Activated T-helper 1 cell treated with anti-CD3 and anti-CD28 coated beads, Interleukin-12 subunit alpha, Interleukin-12 subunit beta, Interleukin-2, Interleukin-4 antibody, amounts not matched to agents 30 ng/mL and 10 ng/mL and 1 ng/mL, durations not matched to agents 14 hours and 24 hours and 36 hours (primary cell): ENCODE measurements at places on chromosomes 12 and 14. TPM values are rescaled to one million over a fixed set of nuclear protein-coding genes. Genes with fewer than 3 reads are reported as not detected.

The LRRC74A gene
- not detected in 2 replicates for total RNA-seq

The TTC6 gene
- total RNA-seq: not detected in 2 replicates

The HSP90AA1 gene
- total RNA-seq: 993 and 995 TPM in 2 replicates

The AKAP6 gene
- total RNA-seq: 0.21 and 0.59 TPM in 2 replicates

The CCDC184 gene
- 0.61 and 0.75 TPM in 2 replicates for total RNA-seq

The ZNF140 gene
- total RNA-seq: 15.0 and 15.1 TPM in 2 replicates

The PROX2 gene
- not detected in 2 replicates for total RNA-seq

The MMP17 gene
- total RNA-seq: 0.39 and 0.81 TPM in 2 replicates

The PGF gene
- total RNA-seq: 0.22 and 0.41 TPM in 2 replicates

DNA sequence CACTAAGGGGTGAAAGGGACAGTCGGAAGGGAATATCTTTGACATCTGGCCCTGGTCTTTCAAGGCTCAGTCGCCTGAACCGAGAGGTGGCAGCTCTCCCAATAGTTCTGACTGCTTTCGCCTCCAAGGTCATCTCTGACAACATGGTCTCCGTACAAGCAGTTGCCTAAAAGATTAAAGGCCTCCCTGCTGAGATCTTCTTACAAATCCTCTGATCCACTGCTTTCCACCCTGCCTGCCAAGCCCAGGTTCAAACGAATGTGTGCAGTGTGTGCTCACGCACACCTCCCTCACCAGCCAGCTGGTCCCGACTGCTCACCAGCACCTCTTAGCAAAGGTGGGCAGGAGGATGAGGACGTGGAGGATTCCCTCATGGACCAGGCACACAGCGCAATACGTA, 10.4 kb downstream of the B4GALNT3 start:
- H3K27ac ChIP-seq: no peak overlapping the region
- H3K4me1 ChIP-seq: no peaks in the 10 kb centered on the region
- no peak for DNase-seq
- H3K27me3 ChIP-seq: peaks cover 9% of the 10 kb centered on the region
- H3K36me3 ChIP-seq: no peaks in the 10 kb centered on the region

DNA sequence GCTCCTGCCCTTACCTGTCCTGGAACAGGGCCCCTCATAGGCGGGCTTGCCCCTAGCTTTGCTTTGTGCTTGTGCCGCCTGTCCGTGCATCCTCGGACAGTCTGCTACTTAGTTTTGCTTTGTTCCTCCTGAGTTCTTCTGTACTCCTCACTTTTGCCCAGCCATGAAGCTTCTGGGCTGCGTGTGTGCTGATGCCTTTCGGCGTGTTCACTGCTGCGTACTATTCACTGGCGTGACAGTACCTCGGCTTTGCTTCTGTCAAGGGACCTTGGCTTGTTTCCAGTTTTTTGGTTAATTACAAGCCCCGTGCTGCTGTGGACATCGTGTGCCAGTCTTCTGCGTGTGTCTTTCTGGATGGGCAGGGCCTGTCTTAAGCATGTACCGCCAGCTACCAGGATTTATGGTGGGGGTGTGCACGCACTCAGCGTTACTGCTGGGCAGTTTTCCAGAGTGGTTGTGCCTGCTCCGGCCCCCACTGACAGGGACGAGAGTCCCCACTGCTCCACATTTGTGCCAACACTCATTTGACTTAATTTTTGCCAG, 2.5 kb downstream of the PACS2 start:
- H3K4me1 ChIP-seq: peaks cover 24% of the 10 kb centered on the region
- H3K27ac ChIP-seq: no peak overlapping the region
- H3K27me3 ChIP-seq: peaks cover 11% of the 10 kb centered on the region
- H3K4me3 ChIP-seq: peak overlapping the region; percentile 90
- no peak for DNase-seq
- peaks cover 1% of the 10 kb centered on the region for H3K36me3 ChIP-seq

DNA sequence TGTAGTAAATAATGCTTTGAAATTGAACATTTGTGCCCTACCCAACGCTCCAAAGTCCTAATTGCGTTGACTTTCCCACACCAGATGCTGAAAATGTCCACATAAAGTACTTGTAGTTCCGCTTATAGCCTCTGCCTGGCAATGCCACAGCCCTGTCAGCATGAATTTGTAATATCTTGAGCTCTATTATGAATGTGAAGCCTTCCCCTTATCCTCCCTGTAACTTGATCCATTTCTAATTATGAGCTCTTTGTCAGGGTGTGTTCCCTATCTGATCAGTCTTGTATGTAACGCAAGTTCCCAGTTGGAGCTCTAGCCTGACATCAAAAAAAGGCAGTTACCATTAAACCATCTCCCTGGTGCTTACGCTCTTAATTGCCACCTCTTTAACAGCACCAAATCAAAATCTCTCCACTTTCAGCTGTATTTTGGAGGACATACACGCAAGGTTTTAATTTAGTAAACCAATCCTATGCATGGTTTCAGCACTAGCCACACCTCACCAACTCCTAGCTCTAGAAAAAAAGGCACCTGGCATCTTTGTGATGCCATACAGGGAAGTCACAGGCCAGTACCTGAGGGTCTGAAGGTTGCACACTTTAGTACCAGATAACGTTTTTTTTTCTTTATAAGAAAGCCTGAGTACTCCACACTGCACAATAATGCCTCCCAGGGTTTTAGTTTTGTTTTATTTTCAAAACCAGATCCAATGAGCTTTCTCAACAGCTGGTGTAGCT, 69.3 kb downstream of the EEA1 start:
- H3K27ac ChIP-seq: no peak overlapping the region
- DNase-seq: no peak
- no peaks in the 10 kb centered on the region for H3K27me3 ChIP-seq
- no peak overlapping the region for H3K4me3 ChIP-seq
- no peaks in the 10 kb centered on the region for H3K4me1 ChIP-seq
- H3K36me3 ChIP-seq: peaks cover 18% of the 10 kb centered on the region

DNA sequence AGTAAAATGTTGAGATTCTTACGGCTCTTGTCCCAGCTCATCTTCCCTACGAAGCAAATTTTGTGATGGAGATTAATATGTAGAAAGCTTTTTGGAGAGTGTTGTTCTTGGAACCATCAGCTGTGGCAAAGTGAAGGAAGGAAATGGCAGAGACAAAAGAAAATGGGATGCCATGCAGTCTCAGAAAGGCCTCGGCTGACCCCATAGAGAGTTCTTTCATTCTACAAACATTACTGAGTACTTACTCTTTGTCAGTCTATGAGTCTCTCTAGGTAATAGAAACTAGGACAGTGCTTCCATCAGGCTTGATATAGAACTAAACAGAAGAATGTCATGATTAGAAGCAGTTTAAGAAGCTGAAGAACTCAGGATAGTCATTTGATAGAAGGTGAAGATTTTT, 134.1 kb downstream of the PLEKHA5 start:
- no peaks in the 10 kb centered on the region for H3K36me3 ChIP-seq
- no peak for DNase-seq
- H3K4me3 ChIP-seq: no peak overlapping the region
- H3K27me3 ChIP-seq: no peaks in the 10 kb centered on the region

DNA sequence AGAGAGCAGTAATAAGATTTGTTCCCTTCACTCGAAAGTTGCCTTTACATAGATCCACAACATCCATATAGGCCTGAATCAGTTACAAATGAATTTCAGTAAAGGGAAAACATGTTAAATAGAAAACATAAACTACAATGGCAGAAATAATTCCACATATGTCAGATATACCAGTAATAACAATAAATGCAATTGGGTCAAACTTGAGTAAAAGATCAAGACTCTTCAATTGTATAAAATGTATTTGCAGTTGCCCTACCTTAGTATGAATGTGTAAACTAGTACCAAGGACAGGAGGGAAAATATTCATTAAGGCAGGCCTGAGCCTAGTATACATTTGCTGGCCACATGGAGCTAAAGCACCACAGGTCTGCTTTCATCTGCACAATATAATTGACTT, 17.6 kb downstream of the NOS1 start:
- H3K27me3 ChIP-seq: peaks cover 4% of the 10 kb centered on the region
- no peak for DNase-seq
- H3K27ac ChIP-seq: no peak overlapping the region
- no peaks in the 10 kb centered on the region for H3K36me3 ChIP-seq
- H3K4me1 ChIP-seq: peaks cover 7% of the 10 kb centered on the region
- H3K4me3 ChIP-seq: no peak overlapping the region

GRCh38 chr14:64778104-64778754, 74.0 kb downstream of the PLEKHG3 start:
- peaks cover 2% of the 10 kb centered on the region for H3K27me3 ChIP-seq
- H3K4me3 ChIP-seq: no peak overlapping the region
- H3K4me1 ChIP-seq: no peaks in the 10 kb centered on the region
- no peak for DNase-seq
- H3K36me3 ChIP-seq: no peaks in the 10 kb centered on the region
- H3K27ac ChIP-seq: no peak overlapping the region

DNA sequence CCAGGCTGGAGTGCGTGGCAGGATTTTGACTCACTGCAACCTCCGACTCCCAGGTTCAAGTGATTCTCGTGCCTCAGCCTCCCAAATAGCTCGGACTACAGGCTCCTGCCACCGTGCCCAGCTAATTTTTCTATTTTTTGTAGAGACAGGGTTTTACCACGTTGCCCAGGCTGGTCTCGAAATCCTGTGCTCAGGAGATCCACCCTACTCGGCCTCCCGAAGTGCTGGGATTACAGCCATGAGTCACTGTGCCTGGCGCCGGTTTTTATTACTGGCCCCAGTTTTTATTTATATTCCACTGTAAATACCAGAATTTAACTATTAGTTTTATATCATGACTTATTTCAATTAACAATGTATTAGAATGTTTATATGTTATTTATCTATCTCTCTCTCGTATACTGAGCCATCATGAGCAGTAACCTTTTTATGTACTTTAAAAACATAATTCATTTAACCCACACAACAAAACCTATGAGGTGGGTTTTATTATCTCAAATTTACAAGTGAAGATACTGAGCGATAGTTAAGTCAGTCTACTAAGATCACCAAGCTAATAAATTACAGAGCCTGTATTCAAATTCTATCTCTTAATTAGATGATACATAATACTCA, 47.8 kb downstream of the HECTD1 start:
- no peak overlapping the region for H3K27ac ChIP-seq
- H3K4me1 ChIP-seq: no peaks in the 10 kb centered on the region
- DNase-seq: no peak
- no peak overlapping the region for H3K4me3 ChIP-seq

DNA sequence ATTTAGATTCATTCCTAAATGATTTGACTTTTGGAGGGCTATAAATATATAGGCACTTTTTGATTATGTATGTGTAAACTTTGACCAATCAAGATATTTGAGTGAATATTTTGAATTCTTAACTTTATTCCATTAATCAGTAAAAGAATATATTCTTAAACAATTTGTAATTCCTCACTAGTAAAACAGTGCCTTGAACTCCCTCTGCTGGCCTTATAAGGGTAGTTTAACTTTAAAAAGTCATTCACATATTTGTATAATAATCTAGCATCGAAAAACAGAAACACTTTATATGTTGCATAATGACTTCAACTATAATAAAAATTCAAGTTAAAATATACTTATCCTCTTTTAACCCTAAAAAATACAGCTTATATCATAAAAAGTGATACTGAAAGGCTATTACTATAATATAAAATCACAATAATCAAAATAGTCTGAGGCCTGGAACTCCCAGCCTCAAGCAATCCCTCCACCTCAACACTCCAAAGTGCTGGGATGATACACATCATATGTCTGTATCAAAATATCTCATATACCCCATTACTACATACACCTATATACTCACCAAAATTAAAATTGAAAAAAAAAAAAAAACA, 31.2 kb downstream of the CCDC59 start:
- no peak overlapping the region for H3K4me3 ChIP-seq
- H3K4me1 ChIP-seq: no peaks in the 10 kb centered on the region
- no peak for DNase-seq
- H3K36me3 ChIP-seq: no peaks in the 10 kb centered on the region
- H3K27ac ChIP-seq: no peak overlapping the region

DNA sequence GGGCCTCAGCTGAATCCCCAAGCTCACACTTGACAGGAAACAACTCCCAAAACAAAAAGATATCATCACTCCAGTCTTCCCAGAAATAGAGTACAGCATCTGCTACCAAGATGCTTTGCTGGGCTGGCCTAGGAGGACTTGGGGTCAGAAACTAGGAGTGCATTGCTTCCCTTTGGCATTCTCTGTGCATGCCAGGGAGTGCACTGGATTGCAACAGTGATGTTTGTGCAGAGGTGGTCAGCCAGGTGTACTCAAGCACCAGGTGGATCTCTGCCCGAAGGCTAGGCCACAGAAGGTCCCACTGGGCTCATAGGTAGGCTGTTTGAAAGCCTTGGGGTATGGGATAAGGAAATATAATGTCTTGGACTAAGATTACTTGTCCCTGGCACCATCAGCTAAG, 51.1 kb downstream of the RAB35 start:
- H3K4me1 ChIP-seq: peaks cover 10% of the 10 kb centered on the region
- H3K4me3 ChIP-seq: no peak overlapping the region
- H3K27me3 ChIP-seq: no peaks in the 10 kb centered on the region

DNA sequence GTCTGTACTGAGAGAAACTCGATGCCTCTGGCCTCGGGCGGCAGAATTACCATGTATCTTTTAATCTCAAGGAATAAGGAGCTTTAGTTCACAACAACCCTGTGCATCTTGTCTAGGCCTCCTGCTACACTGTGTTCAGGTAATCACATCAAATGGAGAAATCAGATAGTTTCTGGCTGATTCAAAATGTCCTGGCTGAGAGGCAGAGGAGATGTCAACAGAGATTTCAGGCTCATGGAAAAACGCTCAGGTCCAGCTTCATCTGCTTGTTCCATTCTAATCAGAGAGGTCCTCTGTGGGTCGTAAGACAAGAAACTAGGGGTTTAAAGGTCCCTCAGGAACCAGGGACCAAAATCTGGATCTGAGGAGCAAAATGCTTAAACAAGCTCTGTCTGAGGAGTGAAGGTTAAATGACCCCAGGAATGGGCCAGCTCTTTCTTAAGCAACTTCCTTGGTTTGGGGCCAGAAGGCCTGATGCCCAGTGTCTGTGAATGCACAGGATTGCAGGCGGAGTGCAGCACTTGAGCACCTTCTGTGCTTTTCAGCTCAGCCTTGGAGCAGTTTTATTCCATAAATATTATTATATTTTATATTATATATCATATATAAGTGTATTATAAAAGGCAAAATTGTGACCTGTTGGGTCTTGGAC, 170.2 kb upstream of the PRICKLE1 start:
- no peak overlapping the region for H3K4me3 ChIP-seq
- no peaks in the 10 kb centered on the region for H3K27me3 ChIP-seq
- no peaks in the 10 kb centered on the region for H3K4me1 ChIP-seq
- H3K36me3 ChIP-seq: no peaks in the 10 kb centered on the region
- H3K27ac ChIP-seq: no peak overlapping the region
- DNase-seq: no peak
